ENCODE measurements at places on chromosomes 7 and 10.
A peak's percentile ranks its signal among the peaks of the same experiment; 100 is the strongest.

GRCh38 chr7:68309271-68309670 is 1289.0 kb upstream of the AUTS2 start:
- no peak for DNase-seq

DNA sequence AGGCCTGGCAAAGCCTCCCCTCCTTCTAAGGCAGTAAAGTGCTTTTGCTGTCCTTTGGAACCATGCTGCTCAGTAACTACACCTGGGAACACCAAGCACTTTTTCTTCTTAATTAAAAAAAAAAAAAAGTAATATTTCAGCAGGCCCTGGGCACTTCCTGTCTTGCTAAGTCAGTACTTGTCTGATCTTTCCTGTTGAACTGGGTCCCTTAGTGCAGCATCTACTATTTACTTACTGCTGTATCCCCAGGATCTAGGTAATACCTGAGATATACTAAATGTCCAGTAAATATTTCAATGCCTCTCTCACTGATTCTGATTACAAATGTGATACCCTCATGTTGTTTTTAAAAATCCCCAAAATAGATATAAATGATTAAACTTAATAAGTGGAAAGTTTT is 77.4 kb downstream of the PPP1R3C start:
- no peak for DNase-seq

DNA sequence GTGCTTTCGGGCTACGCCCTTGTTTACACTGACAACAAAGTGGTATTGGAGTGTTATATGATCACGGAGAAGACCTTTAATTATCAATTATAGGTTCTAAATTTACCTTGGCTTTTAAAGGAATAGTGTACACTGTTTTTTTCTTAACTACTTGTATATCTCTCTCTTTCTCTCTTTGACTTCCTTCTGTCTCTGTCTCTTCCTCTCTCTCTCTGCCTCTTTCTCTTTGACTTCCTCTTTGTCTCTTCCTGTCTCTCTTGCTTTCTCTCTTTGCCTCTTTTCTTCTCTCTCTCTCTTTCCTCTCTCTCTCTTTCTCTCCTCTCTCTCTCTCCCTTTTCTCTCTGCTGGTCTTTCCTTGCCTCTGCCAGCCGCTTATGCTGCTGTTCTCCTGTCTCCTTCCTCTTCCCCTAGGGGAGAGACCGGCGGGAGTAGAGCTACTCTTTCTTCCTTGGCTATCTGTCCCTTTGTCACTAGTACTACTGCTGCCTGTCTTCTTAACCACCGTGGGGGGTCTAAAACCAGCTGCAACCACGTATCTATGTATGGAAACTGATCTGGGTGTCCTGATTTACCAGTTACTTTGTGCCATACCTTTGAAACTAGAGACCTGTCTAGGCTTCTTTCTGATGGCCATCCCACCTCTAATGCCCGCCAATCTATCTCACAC is 36.9 kb upstream of the GSDME start:
- DNase-seq: no peak

DNA sequence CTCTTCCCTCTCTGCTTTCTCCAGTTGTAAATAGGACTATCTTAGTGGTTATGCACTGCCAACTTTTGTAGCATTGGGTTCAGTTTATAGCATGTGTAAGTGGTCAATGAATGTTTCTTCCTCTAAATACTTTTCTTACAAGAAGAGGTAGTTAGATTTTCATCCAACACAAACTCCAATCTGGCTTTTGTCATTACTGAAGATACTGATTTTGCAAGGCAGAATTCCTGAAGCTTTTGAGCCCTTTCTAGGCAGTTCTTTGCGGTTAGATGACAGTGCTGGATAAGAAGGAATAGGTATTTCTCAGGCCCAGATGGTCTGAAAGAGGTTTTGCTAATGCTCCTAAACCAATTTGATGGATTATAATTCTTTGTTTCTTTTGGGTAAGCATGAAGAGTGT is 60.5 kb downstream of the BICC1 start:
- no peak for DNase-seq

GRCh38 chr10:60480865-60481563 is 91.3 kb upstream of the ANK3 start:
- peak; percentile 83 for DNase-seq

- DNase-seq: no peak
Measured at GRCh38 chr7:151213826-151214225, 3.5 kb upstream of the H2BK1 start.

DNA sequence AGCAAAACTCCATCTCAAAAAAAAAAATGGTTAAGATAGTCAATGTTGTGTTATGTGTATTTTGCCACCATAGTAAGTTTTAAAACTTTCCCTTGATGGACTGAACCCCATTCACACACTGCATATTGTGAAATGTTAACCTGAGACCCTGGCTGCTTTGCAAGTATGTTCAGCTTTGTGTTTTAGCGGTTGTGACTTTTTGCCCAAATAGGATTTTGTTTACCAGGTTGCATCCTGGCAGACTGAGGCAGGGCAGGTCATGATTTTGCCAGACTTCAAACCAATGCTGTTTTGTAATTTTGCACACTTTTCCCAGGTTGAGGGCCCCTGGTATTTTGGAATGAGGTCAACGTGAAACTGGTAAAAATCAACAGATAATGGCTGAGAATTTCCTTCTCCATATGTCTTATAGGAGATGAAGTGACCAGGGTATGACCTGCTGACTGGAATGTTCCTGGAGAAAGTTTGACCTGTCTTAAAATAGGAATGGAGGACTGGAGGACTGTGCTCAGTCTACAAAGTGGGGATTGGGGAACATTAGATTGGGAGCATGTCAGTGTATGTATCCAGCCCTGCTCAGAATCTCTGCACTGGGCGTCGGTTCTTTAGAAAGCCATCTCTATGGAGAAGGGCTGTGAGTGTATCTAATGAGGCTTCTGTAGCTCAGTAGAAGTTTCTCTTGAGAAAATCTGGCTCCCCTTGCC is 76.2 kb downstream of the LRGUK start:
- DNase-seq: no peak

DNA sequence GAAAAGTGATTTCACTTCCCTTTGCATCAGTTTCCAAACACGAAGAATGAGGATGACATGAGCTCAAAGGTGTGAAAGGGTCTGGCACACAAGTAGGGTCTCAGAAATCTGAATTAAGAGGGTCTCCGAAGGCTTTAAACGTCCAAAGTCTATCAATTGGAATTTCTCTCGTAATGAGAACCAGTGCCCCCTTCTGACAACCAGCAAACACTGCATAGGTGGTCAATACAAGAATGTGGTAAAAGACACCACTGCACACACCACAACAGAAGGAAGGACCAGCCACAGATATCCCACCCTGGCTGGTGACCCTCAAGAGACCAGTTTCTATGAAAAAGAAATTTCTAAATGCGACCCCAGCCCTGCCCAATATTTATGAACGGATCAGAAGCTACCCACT is 78.1 kb downstream of the CALN1 start:
- DNase-seq: no peak

DNA sequence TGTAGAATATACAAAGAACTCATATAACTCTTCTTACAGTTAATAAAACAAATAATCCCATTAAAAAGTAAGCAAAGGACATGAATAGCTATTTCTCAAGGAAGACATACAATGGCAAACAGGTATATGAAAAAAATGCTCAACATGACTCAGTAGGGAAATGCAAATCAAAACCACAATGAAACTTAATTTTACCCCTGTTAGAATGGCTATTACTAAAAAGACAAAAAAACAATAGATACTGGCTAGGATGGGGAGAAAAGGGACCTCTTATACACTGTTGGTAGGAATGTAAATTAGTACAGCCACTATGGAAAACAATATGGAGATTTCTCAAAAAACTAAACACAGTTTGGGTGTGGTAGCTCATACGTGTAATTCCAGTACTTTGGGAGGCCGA is 37.8 kb downstream of the HERPUD2 start:
- no peak for DNase-seq

DNA sequence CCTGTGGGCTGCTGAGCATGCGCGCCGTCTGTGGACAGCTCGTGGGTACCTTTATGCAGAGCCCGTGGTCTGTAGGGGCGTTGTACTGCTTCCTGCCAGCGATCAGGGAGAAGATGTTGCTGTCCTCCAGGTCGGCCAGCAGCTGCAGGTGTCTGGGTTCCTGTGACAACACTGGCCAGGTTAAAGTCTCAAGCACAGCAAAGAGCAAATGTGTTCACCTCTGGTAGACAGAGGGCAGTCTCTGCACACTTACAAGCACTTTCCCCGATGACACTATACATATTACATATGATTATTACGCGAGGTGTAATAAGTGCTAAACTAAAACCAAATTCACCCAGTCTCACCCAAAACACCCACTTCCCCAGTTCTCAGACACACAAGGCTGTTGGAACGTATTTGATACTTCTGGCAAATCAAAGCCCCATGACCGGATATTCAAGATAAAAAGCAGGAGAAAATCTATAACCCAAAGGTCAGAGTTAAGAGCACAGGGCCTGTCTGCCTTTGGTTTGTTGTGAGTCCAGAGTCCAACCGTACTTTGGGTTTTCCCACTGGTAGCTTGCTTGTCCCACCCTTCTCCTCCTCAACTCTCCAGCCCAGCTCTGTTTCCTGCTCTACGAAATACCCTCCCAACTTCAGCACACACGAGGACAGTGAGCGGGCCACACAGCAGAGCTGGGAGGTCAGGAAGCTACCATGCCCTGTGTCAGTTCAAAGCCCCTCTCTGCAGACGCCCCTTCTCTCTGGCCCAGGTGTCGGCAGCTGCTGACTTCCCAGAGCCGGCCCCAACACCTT is 49.7 kb upstream of the DDC start:
- DNase-seq: no peak

DNA sequence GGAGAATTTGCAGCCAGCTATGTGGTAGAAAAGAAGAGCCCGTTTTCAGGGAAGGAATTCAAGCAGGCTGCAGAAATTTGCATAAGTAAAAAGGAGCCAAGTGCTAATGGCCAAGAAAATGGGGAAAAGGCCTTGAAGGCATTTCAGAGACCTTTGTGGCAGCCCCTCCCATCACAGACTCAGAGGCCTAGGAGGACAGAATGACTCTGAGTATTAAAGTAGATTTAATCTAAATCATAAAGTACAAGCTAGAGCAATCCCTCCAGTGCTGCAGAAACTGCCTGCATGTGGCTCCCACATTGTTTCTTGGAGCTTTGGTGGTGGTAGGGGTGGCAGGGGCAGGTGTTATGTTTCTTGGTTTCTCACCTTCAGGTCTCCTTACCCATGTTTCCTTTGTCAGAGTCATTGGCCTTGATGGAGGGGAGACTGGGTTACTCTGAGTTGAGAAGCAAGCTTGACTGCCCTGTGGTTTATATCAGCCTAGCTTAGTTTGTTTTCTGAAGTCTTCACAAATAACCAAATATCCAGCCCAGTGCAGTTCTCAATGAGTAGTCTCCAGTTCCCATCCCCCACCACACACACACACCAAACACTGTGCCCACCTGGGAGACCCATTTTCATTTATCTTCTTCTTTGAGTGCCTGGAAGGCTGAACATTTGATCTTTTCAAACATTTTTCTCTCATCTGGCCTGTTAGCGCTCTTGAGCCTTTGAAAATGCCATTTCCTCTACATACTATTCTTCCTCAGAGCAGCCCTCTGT is 34.5 kb downstream of the ITPRIP start:
- no peak for DNase-seq

GRCh38 chr7:44348300-44348699 is 22.9 kb upstream of the CAMK2B start:
- no peak for DNase-seq

DNA sequence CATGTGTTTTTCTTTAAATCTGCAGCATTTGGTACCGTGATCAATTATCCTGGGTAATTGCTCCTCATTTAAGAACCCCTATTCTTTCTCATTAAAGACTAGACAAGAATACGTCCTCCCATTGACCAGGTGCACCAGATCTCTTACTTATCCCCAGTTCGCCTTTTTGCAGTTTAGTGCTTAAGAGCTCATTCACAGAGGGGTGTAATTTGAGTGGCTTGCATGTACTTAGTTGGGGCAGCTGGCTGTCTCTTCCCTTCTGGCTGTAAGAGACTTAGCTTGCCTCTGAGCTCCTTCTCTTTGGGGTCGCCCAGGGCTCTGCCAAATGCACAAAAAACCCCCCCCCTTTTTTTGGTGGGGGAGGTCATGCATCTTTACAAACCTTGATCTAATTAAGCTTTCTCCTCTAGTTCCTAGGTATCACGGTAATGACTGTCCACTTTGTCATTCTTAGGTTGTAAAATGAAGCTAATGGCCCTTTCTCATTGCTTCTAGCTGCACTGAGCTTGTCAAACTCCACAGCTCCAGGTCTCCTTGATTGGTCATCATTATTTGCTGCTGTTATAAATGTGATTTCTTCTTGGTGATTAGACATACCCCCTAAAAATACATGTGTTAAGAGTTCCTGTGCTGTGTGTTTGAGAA is 26.3 kb downstream of the GAD2 start:
- no peak for DNase-seq

Measured in urothelium cell line (cell line).